AG04449 (cell line): ENCODE measurements at places on chromosomes 6 and 20.

DNA sequence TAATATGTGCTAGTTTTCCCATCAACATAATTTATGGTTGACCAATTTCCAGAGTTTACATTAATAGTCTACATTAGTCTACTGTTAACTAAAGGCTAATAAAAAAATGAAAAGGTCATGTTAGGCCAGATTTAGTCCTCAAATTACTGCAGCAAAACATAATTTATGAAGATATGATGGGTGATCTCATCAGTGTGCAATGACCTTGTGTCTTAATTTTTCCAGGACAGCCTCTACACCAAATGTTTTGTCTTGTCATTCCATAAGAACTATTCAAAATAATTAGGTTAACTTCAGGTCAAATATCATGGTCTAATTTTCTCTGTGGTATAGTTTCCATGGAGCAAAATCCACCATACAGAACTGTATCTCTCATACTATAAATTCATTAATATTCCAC, 234.2 kb downstream of the COL12A1 start:
- no peak for DNase-seq

- no peak for DNase-seq
Measured at GRCh38 chr20:31523361-31524283, 9.4 kb downstream of the HM13 start.

- no peak for DNase-seq
Measured at GRCh38 chr6:145189836-145190235, 545.5 kb downstream of the EPM2A start.

GRCh38 chr20:50417023-50417329, 93.2 kb upstream of the PTPN1 start:
- DNase-seq: no peak

DNA sequence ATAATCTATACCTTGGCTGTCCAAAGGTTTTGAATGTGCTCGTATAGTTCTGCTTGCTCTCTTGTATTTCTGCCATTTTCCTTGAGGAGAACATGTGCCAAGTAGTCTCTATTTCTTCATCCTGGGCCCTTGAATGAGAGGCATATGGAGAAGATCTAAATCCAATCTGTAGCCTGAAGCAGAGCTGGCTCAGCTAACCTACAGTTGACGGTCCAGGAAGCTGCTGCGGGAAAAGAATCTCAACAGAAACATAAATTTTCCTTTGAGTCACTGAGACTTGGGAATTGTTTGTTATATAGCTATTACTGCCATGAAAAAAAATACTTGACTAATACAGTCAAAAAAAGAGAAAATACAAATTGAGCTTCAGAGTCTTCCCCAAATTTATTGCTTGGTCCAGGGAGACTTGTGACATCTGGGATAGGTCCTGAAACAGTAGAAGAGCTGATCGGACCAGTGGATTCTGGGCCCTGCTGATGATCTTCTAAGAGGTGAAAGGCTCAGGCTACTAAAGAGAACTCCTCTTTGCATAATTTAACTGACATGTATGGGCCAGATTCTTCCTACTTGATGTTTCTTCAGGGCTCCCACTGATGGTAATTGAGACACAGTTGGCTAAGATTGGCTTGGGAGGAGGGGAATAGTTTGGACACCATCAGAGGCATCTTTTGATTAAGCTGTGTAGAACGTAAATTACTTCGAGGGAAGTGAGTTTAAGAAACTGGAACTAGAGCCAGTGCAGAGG, 29.9 kb upstream of the PLCB4 start:
- DNase-seq: no peak

DNA sequence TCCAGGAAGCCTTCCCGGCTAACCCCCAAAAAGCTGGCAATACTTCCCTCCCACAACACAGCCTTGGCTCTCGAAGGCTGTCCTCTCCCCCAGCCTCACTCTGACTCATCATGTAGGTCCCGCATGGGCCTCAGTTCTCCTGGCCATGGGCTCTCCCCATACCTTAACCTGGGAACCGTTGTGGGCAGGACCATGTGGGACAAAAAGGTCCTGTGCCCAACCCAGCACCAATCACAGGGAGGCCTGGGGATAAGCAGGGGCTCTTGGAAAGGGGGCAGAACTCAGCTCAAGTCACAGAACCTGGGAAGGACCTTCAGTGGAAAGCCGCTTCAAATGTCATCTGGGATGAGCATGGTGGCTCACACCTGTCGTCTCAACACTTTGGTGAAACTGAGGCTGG, 45.5 kb downstream of the MRPL14 start:
- no peak for DNase-seq

DNA sequence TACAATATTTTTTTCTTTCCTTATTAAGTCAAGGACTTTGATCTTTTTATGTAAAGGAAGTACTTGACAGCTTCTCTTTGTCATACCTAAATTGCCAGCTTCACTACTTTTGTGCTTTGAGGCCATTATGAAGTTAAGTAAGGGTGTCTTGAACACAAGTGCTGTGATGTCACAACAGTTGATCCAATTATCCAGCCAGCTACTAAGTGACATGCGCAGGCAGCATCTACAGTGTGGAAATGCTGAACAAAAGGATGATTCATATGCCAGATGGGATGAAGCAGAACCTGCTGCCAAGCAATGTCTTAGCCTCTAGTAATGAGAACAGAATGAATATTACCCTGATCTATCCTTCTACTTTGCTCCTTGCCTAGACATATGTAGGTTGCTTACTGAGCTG, 68.3 kb upstream of the TMEM244 start:
- peak; percentile 59 for DNase-seq

DNA sequence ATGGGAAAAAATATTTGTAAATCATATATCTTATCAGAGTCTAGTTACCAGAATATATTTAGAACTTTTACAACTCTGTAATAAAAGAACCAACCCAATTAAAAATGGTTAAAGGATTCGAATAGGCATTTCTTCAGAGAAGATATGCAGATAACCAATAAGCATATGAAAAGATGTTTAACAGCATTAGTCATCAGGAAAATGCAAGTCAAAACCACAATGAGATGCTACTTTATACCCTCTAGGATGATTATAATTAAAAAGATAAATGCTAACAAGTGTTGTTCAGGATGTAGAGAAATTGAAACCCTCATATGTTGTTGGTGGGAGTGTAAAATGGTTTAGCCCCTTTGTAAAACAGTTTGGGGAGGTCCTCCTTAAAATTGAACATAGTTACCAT, 94.1 kb downstream of the LRRC1 start:
- no peak for DNase-seq

- DNase-seq: no peak
Measured at GRCh38 chr6:9458424-9458823, 956.5 kb downstream of the TFAP2A start.

DNA sequence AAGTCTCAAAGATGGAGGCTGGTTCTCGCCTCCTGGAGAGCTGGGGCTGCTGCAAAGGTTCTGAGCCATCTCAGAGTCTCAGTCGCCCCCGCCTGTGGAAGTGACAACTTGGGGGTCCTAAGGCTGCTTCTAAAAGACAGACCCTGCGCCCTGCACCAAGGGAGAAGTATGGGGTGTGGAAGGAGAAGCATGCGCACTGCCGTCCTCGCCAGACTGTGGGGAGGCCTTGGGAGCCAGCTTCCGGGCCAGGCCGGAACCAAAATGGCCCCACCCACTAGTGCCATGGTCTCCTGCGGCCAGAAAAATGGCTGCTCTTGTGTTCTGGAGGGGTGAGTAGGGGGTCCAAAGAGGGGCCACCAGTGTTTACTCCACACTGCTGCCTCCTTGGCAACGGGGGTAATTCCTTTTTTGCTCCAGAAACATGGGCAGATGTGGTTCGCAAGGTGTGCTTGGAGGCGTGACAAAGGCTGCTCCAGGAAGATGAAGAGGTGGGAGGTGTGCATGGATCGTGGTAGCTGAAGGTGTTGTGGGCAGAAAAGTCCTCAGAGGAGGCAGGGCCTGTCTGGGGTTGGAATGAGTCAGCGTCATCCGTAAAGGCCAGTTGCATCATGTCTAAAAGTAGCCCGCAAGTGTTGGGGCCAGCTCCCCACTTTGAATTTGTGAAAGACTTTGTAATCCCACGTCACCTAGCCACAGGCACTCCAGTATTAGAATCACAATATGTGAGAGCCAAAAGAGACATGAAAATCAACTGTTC, 329.8 kb upstream of the SOX4 start:
- DNase-seq: no peak

DNA sequence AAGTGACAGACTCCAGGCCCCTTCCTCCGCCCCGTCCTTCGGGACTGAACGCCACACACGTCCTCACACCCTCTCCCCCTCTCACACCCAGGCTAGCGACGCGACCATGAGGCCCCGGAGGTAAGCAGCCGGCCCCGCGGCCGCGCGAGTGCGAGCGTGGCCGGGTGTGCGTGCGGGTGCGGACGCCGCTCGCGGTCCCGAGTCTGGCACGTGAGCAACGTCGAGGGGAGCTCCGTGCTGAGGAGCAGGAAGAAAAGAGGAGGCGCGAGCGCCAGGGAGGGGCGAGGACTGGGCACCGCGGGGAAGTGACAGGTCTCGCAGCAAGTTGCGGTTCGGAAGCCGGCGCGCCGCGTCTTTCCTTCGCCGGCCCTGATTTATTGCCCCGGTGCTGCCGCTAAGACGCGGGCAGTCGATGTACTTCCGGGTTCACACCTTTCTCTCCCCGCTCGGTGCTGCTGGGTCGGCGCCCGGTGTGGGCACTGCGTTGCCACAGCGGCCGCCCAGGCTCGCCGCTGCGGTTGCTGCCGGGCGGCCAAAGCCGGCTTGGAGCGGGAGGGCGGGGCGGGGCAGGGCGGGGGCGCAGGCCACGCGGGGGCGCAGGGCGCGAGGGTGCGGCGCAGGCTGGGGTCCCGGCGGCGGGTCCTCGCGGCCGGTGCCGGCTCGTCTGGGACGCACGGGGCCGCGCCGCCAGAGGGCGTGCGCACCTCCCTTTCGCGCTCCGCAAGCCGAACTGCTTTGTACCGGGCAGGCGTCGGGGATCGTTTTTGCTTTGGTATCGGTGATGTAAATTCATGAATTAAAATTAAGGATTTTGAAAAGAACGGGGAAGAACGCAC, 15.8 kb upstream of the LIN28B start:
- no peak for DNase-seq

- DNase-seq: no peak
Measured at GRCh38 chr20:57930351-57930750, 220.5 kb upstream of the PMEPA1 start.

DNA sequence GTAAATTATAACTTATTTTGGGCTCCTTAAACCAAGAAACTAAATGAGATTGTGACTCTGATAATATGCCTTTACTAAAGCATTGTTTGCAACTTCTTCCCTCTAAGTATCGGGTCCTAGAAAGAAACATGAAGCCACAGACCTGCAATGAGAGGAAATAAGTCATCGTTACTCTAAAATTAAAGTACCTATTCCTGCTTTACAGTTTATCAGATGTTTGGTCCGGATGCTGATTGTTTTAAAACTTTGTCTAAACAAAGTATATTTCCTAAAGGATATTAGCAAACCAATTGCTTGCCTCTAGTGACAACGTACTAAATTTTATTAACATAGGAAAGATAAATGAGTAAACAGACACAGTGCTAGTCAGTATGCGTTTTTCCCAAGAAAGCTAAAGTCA, 216.8 kb downstream of the GJA1 start:
- no peak for DNase-seq

DNA sequence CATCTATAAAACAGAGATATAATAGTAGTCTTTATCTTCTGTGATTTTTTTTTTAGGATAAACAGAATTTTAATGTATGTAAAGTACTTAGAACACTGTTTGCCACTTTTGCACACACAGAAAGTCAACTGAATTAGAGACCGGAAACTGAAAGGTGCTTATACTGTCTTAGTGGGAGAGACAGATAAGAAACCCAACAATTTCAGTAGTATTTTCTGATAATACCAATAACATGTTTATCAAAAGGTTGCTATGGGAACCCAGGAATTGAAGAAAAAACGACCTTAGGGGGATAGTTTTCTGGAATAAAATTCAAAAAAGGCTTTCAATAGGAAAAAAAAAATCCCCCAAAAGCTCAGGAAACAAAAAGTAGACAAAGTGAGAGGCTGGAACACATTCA, 138.6 kb downstream of the BCKDHB start:
- DNase-seq: no peak

DNA sequence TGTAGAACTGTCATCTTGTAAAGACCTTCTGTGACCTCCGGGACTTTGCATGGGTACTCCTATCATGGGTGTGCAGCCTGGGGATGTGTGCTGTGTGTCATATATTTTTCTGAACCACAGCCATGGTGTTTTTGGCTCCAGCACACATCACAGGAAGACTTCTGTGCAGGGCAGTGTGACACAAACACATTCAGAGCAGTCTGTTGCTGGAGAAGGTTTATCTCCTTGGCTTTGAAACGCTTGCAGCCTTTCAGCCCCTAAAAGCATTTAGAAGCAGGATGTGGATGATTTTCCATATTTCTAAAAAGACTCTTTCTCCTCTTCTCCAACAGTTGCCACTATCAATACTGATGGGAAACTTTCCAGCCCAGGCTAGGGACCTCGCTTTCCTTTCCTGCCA, 221.6 kb upstream of the FOXA2 start:
- DNase-seq: no peak

- DNase-seq: no peak
Measured at GRCh38 chr20:60381643-60382400, 423.6 kb downstream of the CDH26 start.

DNA sequence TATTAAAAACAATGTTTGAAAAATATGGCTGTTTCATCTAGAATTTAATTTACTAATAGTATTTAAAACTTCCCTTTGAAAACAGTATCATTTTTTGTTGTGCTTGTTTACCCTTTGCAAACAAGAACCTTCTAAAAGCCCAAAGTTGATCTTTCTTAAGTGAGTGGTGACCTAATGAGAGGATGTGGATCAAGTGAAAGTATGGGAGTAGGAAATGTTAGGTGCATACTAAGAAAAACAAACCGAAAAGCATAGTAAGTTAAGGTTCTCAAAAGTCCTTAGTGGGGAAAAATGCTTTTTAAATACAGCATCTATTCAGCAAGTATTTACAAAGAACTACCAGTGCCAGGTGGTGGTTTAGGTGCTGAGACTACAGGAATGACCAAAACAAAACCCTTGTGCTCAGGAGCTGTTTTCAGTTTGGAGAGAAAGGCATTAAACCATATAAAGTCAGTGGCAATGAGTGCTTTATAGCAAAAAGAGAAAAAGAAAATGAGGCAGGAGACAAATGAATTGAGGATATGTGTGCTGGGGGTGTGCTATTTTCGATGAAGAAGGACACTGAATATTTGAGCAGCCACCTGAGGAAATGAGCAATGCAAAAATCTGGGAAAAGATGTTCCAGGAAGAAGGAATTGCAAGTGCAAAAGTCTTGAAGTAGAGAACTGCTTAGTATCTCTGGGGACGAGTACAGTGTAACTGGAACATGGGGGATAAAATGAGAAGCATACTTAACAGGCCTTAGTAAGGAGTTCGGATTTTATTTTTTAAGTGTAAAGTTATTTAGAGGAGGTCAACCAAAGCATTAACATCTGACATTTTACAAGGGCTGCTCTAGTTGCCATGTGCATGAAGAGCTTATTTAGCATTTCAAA, 24.0 kb downstream of the RNF146 start:
- DNase-seq: no peak

GRCh38 chr6:4957521-4958231, 46.2 kb downstream of the RPP40 start:
- no peak for DNase-seq
